Breast epithelium (tissue), 4 donors: ENCODE measurements at places on chromosomes 4 and X.

DNA sequence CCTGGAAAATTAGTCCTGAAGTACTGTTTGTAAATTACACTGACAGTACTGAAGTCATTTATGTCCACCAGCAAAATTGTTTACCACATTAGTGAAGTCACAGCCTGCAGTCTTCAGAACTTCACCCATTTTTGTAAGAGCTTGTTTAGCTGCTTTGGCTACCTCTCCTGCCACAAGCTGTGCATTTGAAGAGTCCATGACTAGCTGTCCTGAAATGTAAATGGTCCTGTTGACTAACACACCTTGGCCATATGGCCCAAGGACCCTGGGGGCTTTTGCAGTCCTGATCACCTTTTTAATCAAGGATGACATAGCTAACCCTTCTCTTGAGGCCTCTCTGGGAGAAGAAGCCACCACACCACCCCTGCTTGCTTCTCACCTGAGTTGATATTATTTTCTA lies 21.4 kb upstream of the ZNF518B start:
- DNase-seq: no peak

GRCh38 chr4:151403656-151404055 lies 5.3 kb upstream of the FHIP1A start:
- DNase-seq: no peak

DNA sequence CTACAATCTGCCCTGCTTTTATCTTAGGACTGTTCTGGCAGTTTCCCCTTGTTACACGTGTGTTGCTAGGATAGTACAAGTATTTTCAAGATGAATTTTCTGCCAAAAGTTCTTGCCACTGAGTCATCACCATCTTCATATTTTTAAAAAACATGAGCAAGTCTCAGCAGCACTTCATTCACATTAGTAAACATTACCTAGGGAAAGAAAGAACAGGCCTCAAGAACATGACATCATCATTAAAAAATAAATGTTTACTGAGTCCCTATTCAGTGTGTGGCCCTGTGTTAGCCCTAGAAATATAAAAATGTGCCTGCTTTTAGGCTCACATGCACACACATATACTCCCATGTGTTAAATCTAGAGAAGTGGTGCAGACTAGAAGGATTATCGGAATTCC lies 18.7 kb upstream of the GPC3 start:
- no peak for DNase-seq

GRCh38 chrX:344371-344901 lies 25.8 kb upstream of the GTPBP6 start:
- no peak for DNase-seq

DNA sequence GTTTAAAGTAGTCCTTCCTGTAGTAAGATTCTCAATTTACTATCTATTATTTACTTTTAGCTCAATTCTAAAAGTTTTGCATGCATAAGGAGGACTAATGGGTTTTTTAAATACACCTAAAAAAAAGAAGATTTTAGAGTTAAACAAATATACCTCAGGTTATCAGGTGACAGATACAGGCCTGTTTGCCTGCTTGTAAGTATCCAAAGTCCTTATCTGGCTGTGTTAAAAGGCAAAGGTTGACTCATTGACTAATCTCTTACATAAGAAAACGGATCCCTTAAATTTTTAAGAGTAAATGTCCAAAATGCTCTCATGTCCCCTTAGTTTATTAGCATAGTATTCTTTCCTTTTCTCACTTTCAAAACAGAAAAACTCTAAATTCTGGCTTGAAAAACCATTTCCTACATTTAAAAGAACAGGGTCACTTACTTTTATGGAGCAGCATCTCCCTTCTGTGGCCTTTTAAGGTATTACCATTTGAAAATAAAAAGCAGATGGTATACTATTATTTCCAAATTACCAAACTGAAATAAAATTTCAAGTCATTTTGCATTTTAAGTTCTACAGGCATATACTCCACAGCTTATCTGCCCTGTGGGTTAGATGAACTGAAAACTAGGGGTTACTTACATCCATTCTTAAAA lies 4.5 kb downstream of the CBR4 start:
- DNase-seq: no peak

- no peak for DNase-seq
Observed at GRCh38 chr4:158778156-158778711, 9.4 kb downstream of the FNIP2 start.

- no peak for DNase-seq
Observed at GRCh38 chr4:147820975-147821374, 89.1 kb downstream of the ARHGAP10 start.

DNA sequence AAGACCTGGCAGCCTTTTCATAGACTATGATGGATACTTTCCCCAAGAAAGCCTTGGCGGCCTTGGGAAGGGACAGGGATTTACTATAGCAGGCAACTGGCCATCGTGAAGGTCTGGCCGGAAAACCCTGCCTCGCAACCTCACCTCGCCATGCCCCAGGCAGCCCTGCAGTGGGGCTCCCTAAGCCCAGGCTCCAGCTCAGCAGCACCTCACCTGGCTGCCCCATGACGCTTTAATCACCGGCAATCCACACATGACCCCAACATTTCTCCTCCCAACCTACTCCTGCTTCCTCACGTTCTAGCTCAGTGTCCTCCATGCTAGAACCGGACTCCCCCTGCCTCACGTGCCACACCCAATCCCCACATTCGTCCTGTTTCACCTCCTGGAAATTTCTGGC lies 82.4 kb downstream of the NSUN7 start:
- DNase-seq: no peak

DNA sequence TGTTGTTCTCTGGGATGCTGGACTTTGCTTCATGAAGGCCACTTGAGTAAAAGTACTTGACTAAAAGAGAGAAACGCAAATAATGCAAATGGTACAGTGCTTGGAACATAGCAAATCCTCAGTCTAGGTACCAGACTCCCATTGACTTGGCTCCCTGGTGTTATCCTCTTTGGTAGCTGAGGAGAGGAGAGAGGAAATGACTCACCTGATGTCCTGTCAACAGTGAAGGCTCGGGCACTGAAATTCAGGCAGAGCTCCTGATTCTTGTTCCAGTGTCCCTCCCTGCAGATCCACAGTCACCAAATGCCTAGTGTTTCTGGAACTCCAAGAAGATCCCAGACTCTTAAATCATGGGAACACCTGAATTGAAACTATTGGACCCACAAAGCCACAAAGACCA lies 22.5 kb upstream of the TCEAL4 start:
- no peak for DNase-seq

- DNase-seq: no peak
Observed at GRCh38 chr4:88223516-88223915, 60.8 kb downstream of the PPM1K start.

- DNase-seq: no peak
Observed at GRCh38 chrX:13022926-13023325, 21.5 kb downstream of the FAM9C start.

- no peak for DNase-seq
Observed at GRCh38 chr4:69858690-69859089, 1.3 kb downstream of the SULT1E1 start.

DNA sequence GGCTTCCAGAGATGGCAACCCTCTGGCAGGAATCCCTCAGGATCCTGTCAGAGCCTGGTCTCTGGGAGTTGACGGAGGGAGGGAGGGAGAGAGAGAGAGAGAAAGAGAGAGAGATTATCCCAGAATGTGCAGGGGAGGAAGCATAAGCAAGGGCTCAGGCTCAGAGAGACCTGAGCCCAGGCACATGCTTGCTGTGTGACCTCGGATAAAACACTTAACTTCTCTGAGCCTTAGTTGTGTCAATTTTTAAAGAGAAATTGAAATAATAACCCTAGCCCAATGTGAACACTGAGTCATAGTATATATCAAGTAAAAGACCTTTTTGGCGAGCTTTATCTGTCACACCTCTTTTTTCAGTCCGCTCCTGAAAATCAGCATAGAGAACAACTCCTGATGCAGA lies 473 bp upstream of the USP51 start:
- DNase-seq: no peak

DNA sequence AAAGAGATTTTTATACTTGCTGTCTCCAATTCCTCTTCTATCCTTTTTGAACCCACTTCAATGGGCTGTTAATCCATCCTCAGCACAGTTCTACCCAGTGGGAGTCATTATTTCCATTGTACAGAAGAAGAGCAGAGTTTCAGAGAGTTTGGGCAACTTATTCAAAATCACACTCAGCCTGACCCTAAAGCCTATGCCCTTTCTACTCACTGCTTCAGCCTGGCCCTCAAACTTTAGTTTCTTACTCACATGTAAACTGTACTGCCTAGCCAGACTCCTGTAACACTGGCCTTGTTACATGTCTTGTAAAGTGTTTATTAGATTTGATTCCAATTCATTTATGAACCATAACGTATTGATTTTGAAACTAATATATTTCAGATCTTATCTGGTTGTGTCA lies 25.1 kb upstream of the USO1 start:
- no peak for DNase-seq

GRCh38 chr4:184833046-184833838 lies 7.5 kb upstream of the ACSL1 start:
- no peak for DNase-seq

DNA sequence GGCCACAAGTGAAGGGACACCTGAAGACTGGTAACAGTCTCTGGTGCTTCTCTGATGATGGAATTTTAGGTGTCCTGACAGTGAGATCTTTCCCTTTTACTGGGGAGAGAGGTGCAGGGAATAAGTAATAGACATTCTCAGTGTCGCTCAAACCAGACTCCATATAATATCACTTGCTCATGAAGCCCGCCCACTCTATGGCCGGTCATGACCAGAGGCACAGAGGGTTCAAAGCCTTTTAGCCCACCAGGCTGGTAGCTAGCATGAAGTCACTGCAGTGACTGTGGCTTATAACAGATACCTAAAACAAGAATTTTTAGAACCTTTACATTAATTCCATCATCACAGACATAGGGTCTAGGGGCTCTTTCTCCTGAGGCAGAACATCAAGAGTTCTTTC lies 2.9 kb downstream of the CD40LG start:
- no peak for DNase-seq

- no peak for DNase-seq
Observed at GRCh38 chrX:30151964-30152363, 63.4 kb upstream of the MAGEB2 start.

- DNase-seq: no peak
Observed at GRCh38 chr4:81491943-81492342, 20.2 kb upstream of the RASGEF1B start.

DNA sequence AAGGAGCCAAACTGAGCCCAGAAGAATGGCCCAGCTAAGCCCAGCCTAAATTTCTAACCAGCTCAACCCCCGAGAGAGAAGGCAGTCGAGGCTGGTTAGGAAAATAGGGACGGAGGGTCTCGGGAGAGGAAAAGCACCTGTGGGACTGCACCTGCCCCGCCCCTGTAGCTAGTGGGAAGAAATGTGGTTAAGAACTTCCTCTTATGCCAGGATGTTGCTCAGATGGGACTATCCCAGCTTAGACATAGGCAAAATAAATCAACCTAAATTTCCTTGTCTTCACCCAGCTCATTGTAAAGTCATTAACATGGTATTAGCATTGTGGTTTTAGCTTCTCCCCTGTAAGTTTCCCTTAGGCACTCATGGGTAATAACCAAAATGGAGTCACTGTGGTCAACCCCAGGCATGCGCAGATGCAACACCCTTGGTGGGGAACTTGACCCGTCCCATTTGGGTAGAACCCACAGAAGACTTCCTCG lies 86.8 kb downstream of the ZNF718 start:
- DNase-seq: no peak

GRCh38 chr4:42330002-42330592 lies 67.2 kb upstream of the SHISA3 start:
- DNase-seq: no peak

GRCh38 chr4:129488427-129488826 lies 392.5 kb downstream of the C4orf33 start:
- DNase-seq: no peak

DNA sequence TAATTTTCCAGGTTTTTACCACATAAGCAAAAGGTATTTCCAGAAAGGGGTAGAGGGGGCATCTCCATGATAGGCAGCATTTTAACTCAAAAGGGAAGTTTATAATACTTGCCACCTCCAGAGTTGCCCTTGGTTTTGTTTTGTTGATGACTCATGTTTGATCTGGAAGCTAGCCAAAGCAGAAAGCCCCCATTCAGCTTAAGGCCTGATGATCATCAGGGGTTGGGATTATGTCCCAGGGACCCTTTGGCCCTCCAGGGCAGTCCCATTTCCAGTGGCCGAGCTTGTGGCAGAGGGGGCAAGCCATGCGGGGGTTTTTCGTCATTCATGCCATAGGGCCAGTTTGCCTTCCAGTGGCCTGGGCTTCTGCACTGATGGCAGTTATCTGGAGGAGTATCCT lies 143.0 kb upstream of the PLAC1 start:
- no peak for DNase-seq

GRCh38 chr4:17060230-17060629 lies 161.8 kb upstream of the LDB2 start:
- no peak for DNase-seq

- DNase-seq: no peak
Observed at GRCh38 chrX:119273420-119274192, 37.5 kb downstream of the PGRMC1 start.

GRCh38 chr4:177671845-177672244 lies 229.6 kb upstream of the AGA start:
- no peak for DNase-seq

GRCh38 chr4:128980816-128981326 lies 112.5 kb downstream of the SCLT1 start:
- DNase-seq: no peak

GRCh38 chr4:139522457-139522856 lies 33.6 kb downstream of the SETD7 start:
- DNase-seq: no peak

DNA sequence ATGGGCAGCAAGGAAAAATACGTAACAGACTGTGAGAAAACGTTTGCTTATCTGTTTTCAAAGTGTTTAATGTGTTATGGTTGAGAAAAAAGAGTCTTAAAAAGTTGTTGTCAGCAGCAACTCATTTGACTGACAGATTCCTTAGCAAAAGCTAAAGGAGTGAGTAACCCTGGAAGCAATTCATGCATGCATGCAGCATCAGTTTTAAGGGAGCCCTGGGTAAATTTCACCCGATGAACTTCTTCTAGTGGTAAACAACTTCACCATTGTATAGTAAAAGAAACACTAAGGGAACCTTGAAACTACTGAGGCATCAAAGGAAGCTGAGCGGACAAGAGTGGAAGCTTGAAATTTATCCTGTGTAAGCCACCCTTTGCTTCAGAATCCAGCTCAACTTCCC lies 583.2 kb upstream of the INTU start:
- no peak for DNase-seq

- DNase-seq: no peak
Observed at GRCh38 chrX:136780763-136781162, at the start of gene ARHGEF6. TSS of gene ARHGEF6 (minus strand) at chrX:136780932. CDS start at chrX:136780882, 50 bp downstream.

DNA sequence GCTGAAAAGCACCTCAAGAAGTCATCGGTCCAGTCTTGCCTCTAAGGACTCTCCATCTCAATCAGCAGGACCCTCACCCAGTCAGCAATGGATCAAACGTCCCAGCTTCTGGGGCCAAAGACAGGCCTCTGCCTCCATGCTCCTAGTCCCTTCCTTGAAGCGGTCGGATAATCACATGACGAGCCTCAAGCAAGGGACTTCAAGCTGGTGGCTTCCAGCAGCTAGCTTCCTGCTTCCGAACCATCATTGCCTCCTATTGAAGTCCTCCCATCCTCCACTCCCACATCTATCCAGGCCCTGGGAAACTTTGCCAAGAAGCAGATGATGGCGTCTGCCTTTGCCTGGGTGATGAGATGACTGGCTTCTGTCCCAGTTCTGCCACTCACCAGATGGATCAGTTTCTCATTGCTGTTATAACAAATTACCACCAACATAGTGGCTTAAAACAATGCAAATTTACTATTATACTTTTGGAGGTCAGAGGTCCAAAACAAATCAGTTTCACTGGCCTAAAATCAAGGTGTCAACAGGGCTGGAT lies 135.2 kb upstream of the MAMLD1 start:
- no peak for DNase-seq

- no peak for DNase-seq
Observed at GRCh38 chr4:107939307-107939706, 8.0 kb downstream of the CYP2U1 start.
